LHCN-M2 (cell line): ENCODE measurements at places on chromosomes 2 and 18. TPM values are rescaled to one million over a fixed set of nuclear protein-coding genes. Genes with fewer than 3 reads are reported as not detected.
A peak's percentile ranks its signal among the peaks of the same experiment; 100 is the strongest.

- DNase-seq = no peak
These were observed 8.4 kb upstream of the MYCN start for GRCh38 chr2:15931950-15932349.

NEU2 gene
- not detected in 2 replicates for total RNA-seq

GRCh38 chr2:18317017-18317416 lies 243.4 kb downstream of the RDH14 start:
- no peak for DNase-seq

DNA sequence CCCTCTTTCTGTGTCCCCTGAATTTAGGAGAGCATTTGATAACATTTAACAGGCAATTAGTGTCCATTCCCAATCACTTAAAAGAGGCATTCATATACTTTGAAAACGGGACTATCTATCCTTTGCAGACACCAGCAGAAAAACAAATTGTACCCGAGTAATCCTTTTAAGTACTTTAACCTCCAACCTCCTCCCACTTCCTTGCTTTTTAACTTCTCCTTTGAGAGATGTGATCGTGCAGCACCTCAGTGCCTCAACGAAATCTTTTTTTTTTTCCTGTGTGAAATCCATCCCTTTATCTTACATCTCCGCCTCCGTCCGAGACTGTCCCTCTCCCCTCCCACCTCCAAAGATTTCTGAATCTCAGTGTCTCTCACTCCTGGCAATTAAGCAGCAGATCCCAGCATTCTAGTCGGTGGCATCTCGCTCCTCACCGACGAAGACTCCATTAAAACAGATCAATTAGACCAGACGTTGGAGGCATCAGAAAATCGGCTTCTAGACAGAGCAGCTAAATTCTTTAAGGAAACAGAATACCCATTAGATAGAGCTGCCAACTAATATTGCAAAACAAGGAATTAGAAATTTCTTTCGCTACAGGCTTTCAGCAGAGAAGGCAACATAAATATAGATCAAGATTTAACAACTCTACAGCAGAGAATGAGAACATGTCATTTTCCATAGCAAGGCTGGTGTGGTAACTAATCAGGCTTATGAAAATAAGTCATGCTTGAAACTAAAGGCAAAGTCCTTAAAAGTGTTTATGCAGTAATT lies 1.9 kb upstream of the TMEFF2 start:
- DNase-seq = peak; percentile 29

LYG1 gene
- total RNA-seq = 0.26 and 0.86 TPM in 2 replicates

- DNase-seq = peak; percentile 8
These were observed 38.4 kb downstream of the LONRF2 start for GRCh38 chr2:100283724-100284501.

CKAP2L gene
- 23.9 and 33.2 TPM in 2 replicates for total RNA-seq

PTPRN gene
- 1.5 and 2.8 TPM in 2 replicates for total RNA-seq

- DNase-seq = peak; percentile 15
These were observed 11.8 kb upstream of the FTCDNL1 start for GRCh38 chr2:199862788-199863187.

GRCh38 chr2:227748079-227748478 lies 2.4 kb downstream of the SCYGR8 start:
- DNase-seq = peak; percentile 6

LIPG gene
- 0.11 and 0.19 TPM in 2 replicates for total RNA-seq

EFEMP1 gene
- 37.8 and 52.5 TPM in 2 replicates for total RNA-seq

DNA sequence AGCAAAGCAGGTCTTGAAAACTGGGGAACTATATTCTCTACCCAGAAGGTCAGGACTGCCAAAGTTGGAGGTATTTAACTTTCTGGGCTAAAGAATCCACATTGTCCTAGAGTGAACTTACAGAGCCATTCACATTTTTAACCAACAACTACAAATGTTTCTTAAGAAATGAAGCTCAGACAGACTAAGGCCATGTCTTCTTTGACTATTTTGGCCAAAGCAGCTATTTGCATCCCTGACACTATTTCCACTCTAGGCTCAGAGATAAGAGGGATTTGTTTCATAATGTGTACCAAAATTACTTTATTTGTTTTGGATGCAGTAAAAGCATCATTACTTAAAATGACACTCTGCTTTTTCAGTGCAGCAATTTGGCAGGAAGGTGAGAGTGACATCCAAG lies 18.1 kb downstream of the PID1 start:
- no peak for DNase-seq

FAM168B gene
- total RNA-seq = 108 and 124 TPM in 2 replicates

KCNS3 gene
- 1.1 and 3.4 TPM in 2 replicates for total RNA-seq

DNA sequence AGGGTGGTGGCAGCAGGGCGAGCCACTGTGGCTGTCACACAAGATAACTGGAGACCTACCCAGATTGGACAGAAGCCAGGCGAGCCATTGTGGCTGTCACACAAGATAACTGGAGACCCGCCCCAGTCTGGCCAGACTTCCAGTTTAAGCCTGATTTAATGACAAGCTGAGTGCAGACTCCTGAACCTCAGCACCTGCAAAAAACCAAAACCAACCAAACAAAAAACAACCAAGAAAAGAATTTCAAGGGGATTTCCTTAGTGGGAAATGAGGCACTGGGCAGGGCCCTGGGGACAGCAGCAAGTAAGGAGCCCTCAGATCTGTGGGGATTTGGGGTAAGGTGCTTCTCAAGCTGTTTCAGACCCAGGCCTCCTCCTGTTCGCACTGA lies 95.2 kb upstream of the BOD1L2 start:
- DNase-seq = no peak

DNA sequence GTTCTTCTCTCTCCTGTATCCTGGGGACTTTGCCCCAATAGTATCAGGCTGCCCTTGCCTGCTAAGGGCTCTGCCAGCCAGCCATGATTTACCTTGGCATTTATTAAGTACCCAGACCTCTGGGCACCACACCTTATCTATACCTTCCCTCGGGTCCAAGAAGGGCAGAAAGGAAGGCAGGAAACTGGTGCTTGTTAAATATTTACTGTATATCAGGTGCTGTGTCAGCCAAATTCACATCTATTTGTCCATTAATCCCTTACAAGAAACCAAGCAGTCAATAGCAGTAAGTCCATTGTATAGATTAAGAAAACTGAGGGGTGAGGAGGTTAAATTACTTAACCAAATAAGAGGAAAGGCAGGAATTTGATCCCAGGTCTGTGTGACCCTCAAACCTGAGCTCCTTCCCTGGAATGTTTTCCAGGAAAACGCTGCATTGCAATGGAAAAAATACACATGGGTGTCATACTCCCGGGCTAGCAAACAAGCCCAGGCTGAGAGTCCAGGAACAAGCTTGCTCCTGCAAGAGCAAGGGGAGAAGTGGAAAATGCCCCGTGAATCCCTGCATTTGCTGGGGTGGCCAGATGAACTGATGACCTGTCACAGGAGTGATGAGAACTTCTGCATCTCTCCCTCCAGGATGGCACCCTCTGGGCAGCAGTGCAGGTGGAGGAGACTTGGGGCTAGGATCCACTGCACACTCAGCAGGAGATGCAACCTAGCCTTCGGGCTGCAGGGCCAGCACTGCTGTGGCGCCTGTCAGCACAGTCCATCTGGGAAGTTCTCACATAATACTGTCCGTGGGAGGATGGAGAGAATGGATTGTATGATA lies 30.4 kb downstream of the CIB4 start:
- DNase-seq = no peak

GRCh38 chr18:80105369-80106167 lies 3.5 kb upstream of the ADNP2 start:
- DNase-seq = no peak

DNA sequence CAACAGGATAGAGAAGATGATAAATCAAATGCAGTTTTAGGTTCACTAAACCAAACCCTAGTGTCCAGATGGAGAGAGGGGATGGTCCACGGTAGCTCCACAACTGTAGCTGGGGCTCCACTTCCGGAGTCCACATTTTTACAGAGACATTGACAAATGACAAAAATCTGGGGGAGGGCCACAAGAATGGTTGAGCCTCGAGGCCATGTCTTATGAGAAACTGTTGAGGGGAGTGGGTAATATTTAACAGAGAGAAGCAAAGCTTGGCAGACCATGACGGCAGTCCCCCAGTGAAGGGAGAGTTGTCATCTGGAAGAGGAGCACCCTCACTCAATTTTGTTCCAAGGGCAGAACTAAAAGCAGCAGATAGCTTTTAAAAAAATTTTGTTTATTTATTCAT lies 17.6 kb upstream of the EPHA4 start:
- no peak for DNase-seq

DNA sequence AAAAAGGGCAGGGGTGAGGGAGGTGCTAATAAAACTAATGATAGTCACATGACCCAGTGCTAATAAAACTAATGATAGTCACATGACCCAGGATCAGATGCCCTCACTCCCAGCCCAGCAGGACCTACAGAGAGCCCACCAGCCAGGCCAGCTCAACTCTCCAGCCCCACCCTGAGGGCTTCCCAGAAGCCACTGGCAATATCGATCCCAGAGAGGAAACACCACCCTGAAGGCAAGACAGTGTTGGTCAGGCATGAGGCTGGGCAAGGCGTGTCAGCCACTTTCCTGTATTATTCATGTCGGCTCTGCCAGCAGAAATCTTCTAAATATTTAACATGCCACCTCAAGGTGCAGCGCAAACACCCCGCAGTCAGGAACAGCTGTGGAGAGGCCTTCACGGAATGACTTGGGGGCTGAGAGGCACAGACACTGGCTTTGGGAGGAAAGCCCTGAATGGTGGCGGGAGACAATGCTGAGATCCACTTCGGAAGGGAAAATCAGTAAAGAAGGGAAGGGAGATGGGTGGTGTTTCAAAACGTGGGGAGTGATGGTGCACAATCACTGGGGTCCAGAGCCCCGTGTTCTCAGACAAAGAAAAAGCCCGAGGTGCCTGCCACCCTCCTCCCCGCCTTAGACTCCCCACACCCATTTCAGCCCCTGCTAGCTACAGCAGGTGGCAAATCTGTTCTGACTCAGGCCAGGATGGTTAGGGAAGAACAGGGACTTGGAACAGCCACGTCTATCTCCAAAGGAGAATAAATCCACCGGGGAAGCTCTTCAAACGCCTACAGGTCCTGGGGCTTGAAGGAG lies 1.4 kb downstream of the REEP1 start:
- DNase-seq = no peak

KRTCAP3 gene
- 0.46 TPM in 1 of 2 replicates, not detected in the other for total RNA-seq

POLR1B gene
- 14.6 and 14.8 TPM in 2 replicates for total RNA-seq

- DNase-seq = peak; percentile 63
These were observed 206.3 kb downstream of the RAD51AP2 start for GRCh38 chr2:17311771-17312511.

GRCh38 chr2:235981631-235982030 lies 186.6 kb downstream of the GBX2 start:
- no peak for DNase-seq

- DNase-seq = no peak
These were observed 69.4 kb downstream of the TXNL1 start for GRCh38 chr18:56568986-56569385.

ACTR1B gene
- 74.0 and 76.6 TPM in 2 replicates for total RNA-seq

GRCh38 chr18:2411381-2411960 lies 159.8 kb downstream of the METTL4 start:
- peak; percentile 69 for DNase-seq

DNA sequence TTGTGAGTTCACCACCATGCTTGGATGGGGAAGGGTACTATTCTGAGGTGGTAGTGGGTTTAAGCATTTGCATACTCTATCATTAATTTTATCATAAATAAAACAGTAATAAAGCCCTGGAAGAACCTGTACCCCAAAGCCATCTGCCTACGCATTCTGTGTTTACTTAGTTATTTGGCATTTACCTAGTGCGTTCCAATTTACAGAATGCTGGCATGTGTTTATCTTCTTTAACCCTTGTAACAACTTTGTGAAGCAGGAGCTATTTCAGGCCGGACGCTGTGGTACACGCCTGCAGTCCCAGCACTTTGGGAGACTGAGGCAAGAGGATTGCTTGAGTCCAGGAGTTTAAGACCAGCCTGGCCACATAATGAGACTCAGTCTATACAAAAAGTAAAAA lies 17.8 kb upstream of the ODC1 start:
- no peak for DNase-seq

EVA1A gene
- 21.4 and 29.0 TPM in 2 replicates for total RNA-seq

CNTNAP5 gene
- not detected in 2 replicates for total RNA-seq

DNA sequence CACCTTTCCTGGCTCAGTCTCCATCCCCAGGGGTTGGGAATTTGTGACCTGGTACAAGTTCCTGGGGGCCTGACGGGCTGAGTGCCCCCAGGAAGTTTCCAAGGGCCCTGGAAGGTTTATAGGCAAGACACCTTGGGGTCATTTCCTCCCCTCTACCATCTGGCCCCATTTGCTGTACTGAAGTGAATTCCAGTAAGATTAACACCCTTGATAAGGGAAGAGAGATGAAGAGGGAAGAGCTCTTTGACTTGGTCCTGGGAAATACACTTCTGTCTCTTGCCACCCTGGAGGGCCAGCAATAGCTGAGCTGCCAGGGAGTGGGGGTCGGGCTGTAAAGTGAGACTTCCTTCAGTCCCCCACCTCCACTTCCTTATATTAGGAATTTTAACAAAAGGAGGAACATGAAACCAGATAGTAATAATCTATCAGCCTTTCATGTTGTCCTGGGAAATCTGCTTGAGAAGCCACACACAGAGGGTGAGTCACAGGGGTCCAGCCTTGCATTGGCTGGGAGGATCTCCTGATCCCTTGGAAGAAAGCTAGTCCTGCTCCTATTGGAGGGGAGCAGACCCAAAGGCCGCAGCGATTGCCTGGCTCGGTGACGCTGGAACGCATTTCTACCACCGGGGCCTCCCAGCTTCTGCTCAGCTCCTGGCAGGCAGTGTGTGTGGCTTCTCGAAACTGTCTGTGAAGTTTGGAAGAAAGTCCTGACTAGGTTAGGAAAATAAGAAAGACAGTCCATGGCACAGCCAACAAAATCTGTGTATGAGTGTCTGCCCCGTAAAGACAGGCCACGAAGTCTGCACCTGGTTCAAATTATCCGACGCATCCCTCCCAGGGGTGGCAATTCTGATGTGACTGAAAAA lies 87.3 kb downstream of the ACAA2 start:
- DNase-seq = peak; percentile 63

DNA sequence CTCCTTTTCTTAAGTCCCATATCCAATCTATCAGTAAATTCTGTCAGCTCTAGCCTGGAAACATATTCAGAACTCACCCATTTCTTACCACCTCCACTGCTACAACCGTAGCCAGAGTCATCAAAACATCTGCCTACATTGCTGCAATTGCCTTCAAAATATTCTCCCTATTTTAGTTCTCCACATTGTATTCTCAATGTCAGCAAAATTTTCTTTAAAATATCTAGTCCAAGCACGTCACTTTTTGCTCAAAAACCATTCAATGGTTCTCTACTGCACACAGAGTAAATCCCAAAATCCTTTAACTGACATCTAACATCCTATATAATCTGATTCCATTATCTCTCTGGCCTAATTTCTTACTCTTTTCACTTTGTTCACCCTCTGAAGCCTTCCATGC lies 68.5 kb upstream of the ERBB4 start:
- no peak for DNase-seq

SMAD4 gene
- 87.8 and 97.5 TPM in 2 replicates for total RNA-seq
